Lower lobe of right lung (tissue), 2 donors: ENCODE measurements at places on chromosomes 11 and 22. TPM values are rescaled to one million over a fixed set of nuclear protein-coding genes. Genes with fewer than 3 reads are reported as not detected.
A peak's percentile ranks its signal among the peaks of the same experiment; 100 is the strongest.

Gene TMPRSS6
- total RNA-seq = 0.53 TPM

Gene CENPM
- total RNA-seq = 2.3 TPM

GRCh38 chr22:29701155-29701999, 18.4 kb upstream of the CABP7 start:
- DNase-seq = no peak
- H3K4me3 ChIP-seq = no peak overlapping the region
- H3K4me1 ChIP-seq = peaks cover 31% of the 10 kb centered on the region
- H3K36me3 ChIP-seq = peaks cover 5% of the 10 kb centered on the region
- peaks cover 5% of the 10 kb centered on the region for H3K27me3 ChIP-seq

Gene CASP12
- 1.6 TPM for total RNA-seq

DNA sequence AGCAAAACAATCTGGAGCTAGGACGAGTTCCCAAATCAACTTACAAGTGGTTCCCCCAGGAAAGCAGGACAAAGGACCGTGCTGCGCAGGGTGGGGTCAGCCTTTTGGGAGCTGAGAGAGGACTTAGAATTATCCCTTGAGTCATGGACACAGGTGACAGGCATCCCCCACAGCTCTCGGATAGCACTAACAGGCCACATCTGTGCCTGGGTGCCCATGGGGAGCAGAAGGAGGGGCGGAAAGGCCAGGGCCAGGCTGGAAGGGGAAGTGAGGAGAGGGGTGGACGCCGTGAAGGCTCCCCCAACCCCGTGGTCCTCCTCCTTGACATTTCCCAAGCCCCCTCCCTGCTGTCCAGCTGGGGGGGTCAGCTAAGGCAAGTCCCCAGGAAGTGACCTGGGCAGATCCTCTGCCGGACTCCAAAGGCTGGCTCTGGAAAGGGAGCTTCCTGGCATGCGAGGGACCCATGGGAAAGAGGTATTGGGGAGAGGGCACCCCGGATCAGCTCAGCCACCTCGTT, 31.6 kb upstream of the A4GALT start:
- no peak for DNase-seq
- H3K4me1 ChIP-seq = peaks cover 53% of the 10 kb centered on the region
- no peaks in the 10 kb centered on the region for H3K27me3 ChIP-seq
- no peaks in the 10 kb centered on the region for H3K36me3 ChIP-seq

GRCh38 chr11:81203876-81204275, 1529.8 kb downstream of the FAM181B start:
- DNase-seq = no peak
- H3K27ac ChIP-seq = no peak overlapping the region
- no peaks in the 10 kb centered on the region for H3K36me3 ChIP-seq
- H3K4me3 ChIP-seq = no peak overlapping the region

Gene OR52W1
- total RNA-seq = not detected

Gene KCNC1
- total RNA-seq = not detected

DNA sequence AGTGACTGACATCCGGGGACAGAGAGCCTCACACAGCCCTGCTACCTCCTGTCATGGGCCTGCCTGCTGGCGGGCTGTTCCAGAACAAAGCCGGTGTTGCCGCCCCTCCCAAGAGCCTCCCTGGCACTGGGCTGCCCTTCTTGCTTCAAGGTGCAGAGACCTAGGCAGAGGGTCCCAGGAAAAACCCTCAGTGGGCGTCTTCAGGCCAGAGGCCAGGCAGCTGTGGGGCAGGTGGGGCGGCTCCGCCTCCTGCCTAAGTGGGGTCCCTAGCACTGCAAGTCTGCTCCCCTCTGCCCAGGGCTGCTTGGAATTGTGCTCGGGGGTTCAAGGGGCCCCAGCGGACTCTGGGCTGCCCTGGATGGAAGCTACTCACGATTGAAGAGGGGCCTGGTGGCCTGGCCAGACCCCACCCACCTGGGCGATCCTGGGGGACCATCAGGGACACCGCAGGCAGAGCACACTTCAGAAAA, 20.4 kb upstream of the GNB1L start:
- no peak for DNase-seq
- H3K4me3 ChIP-seq = no peak overlapping the region
- H3K36me3 ChIP-seq = peaks cover 13% of the 10 kb centered on the region
- H3K4me1 ChIP-seq = peaks cover 32% of the 10 kb centered on the region
- peak overlapping the region; percentile 67 for H3K27ac ChIP-seq

Gene CYB5R2
- total RNA-seq = 16.0 TPM

Gene KRTAP5-7
- total RNA-seq = not detected

DNA sequence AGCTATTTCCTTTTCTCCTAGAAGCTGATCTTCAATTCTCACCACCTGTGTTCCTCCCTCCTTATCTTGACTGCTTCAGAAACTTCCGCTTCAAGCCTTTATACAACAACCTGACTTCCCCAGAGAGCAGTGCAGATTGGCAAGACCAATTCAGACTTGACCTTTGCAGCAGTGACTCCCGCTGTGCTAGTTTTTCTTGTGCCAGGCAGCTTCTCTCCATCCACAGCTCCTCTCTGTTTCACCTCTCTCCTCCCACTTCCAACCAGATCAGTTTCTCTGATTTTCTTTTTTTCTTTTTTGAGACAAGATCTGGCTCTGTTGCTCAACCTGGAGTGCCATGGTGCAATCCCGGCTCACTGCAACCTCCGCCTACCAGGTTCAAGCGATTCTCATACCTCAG, 74.3 kb downstream of the GRAMD1B start:
- H3K4me3 ChIP-seq = no peak overlapping the region
- H3K4me1 ChIP-seq = no peaks in the 10 kb centered on the region
- H3K36me3 ChIP-seq = no peaks in the 10 kb centered on the region
- H3K27me3 ChIP-seq = no peaks in the 10 kb centered on the region
- H3K27ac ChIP-seq = no peak overlapping the region
- DNase-seq = no peak

DNA sequence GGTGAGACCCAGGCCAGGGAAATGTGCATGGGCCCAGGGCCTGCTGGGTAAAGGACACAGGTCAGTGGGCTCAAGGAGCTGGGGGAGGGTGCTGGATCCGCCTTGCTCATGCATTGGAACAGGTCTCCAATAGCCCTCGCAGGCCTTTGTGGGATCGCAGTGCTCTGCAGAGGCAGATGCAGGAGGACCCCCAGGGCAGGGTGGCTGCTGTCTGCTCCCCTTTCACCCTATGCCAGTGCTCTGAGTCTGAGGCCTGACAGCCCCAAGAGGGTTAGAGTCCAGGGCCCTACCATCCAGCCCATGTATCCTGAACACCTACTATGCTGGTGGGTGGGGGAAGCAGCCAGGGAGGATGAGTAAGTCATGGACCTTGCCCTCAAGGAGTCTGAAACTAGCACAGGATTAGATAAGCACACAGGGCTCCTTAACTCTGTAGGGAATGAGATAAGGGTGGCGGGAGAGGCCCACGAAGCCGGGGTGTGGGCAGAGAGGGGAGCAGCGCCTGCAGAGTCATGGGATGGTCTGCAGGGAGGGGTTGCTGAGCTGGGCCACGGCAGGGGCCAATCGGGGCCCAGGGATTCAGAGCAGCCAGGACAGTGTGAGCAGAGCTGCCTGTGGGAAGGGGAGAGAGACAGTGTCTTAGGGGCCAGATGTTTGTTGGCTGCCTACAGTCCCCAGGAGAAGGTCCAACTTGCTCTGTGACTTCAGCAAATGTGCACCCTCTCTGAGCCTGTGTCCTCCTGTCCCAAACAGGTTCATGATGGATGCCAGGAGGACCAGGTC, 10.5 kb upstream of the EHD1 start:
- H3K4me3 ChIP-seq = no peak overlapping the region
- no peaks in the 10 kb centered on the region for H3K36me3 ChIP-seq
- H3K4me1 ChIP-seq = peaks cover 29% of the 10 kb centered on the region
- no peak for DNase-seq

Gene CD248
- total RNA-seq = 28.7 TPM

DNA sequence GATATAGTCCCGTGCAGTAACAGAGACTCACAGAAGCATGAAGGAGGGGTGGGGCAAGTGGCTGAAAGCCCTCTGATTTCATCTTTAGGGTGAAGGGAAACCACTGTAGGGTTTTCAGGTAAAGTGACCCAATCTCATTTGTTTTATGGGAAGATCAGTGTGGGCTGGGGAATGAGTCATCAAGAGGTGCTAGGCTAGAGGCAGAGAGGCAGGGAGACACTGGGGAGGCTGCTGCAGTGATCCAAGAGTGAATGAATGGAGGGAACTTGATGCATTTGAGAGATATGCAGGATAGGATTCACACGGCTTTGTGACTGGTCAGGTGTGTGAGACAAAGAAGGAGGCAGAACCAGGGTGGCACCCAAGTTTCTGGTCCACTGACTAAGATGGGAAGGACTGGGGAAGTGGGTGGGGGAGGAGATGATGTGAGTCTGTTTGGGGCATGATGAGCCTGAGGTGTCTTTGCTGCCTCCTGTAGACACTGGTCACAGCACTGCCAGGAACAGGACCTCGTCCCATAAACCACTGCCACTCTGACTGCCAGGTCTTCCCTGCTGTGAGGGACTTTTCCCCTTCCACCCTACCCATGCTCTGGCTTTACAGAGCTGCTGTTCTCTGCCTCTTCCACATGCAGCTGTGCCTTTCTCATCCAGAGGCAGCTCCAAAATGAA, 239.0 kb downstream of the TENM4 start:
- no peaks in the 10 kb centered on the region for H3K36me3 ChIP-seq
- H3K4me3 ChIP-seq = no peak overlapping the region
- no peaks in the 10 kb centered on the region for H3K27me3 ChIP-seq
- no peak overlapping the region for H3K27ac ChIP-seq
- H3K4me1 ChIP-seq = no peaks in the 10 kb centered on the region
- no peak for DNase-seq

Gene GCAT
- 7.1 TPM for total RNA-seq

Gene LDLRAD3
- total RNA-seq = 7.7 TPM

DNA sequence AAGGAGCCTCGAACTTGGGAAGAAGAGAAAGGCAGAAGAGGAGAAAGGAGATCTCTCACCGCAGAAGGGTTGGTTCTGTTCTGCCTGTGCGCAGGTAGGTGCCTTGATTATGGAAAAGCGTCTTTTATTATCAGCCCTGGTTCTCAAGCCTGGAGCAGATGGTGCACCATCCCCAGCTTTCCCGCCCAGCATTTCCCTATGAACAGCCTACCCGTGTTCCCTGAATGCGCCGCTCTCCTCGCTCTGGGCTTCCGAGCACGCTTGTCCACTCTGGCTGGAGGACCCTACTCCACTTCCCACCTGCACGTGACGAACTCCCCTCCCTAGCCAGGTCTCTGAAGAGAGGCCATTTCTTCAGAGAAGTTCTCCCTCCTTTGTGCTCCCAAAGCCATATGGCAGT, 15.2 kb downstream of the IGSF9B start:
- H3K4me1 ChIP-seq = peaks cover 11% of the 10 kb centered on the region
- no peak overlapping the region for H3K27ac ChIP-seq
- no peak for DNase-seq
- no peaks in the 10 kb centered on the region for H3K36me3 ChIP-seq

DNA sequence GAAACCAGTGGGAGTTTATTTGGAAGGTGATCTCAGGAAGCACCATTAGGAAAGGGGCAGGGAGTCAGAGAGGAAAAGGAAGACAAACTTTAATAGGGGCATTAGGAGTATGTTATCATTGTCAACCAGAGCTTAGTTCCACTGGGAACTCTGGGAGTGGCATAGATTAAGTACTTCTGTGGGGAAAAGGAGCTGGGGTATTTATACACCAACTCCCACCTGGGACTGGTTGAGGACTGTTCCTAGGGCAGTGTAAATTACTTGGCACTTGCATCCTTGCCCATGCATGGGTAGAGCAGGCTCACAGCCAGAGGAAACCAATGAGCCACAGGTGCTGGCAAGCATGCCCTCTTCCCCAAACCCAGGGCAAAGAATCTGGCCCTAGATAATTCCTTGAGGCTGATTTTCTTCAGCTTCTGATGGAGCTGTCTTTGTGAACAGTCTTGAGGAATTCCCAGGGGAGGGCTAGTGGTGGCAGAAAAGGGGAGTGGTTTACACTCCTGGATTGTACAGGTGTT, 541.2 kb downstream of the MIAT start:
- peaks cover 3% of the 10 kb centered on the region for H3K27me3 ChIP-seq
- H3K36me3 ChIP-seq = no peaks in the 10 kb centered on the region
- no peak for DNase-seq
- H3K27ac ChIP-seq = no peak overlapping the region

GRCh38 chr22:50293441-50294318, 13.8 kb downstream of the PLXNB2 start:
- peaks cover 78% of the 10 kb centered on the region for H3K4me1 ChIP-seq
- DNase-seq = peak; percentile 88
- H3K4me3 ChIP-seq = peak overlapping the region; percentile 46
- H3K27ac ChIP-seq = peak overlapping the region; percentile 92

Gene GLYAT
- not detected for total RNA-seq

DNA sequence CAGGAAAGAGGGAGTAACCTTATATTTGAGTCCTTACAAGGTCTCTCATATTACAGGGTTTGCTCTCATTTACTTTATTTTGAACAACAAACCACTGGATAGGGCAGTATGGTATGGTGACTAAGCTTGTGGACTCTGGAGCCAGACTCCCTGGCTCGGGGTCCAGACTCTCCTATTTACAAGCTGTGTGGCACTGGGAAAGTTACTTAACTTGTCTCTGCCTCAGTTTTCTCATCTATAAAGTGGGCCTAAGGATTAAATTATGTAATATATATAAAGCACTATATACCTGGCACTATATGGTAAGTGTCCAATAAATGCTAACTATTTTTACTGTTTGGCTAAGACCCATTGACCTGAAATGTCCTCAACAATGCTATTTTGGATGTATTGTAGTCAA, 1.7 kb upstream of the DCHS1 start:
- no peak overlapping the region for H3K27ac ChIP-seq
- no peak for DNase-seq
- H3K27me3 ChIP-seq = no peaks in the 10 kb centered on the region

DNA sequence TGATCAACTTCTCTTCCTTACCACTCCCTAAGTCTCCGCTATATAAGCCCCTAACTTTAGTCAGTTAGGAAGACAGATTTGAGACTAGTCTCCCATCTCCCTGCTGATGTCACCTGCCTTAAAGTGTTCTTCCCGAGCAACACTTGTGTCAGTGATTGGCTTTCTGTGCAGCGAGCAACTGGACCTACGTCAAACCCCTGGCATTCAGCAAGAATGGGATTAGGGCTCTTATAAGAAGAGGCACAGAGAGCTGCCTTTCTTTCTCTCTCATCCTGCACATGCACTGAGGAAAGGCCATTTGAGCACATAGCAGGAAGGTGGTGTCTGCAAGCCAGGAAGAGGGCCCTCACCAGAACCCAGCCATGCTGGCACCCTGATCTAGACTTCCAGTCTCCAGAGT, 116.6 kb upstream of the THY1 start:
- no peaks in the 10 kb centered on the region for H3K36me3 ChIP-seq
- no peak overlapping the region for H3K27ac ChIP-seq
- H3K4me1 ChIP-seq = no peaks in the 10 kb centered on the region
- DNase-seq = no peak
- no peak overlapping the region for H3K4me3 ChIP-seq
